Activated CD4-positive, CD25-positive, alpha-beta regulatory T cell (primary cell): ENCODE measurements at places on chromosomes 11 and 22.

DNA sequence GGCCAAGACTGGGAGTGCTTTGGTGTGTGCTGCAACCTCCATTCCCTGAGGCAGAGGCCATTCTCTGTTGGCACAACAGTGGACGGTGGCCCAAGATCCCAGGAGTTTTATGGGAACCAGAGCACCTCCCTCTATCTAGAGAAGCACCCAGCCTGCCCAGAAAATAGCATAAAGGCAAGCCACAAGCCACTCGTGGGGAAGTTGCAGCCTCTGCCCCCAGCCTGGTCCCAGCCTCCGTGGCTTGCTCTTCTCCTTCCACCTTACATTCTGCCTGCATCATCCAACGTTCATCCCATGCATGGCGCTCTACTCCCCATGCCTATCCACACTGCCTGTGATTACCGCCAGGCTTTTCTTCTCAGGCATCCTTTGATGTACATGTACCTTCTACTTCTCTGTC, 15.8 kb downstream of the IL17RA start:
- DNase-seq, result no peak

- DNase-seq, result no peak
These were observed 16.8 kb downstream of the DGCR2 start for GRCh38 chr22:19105456-19105855.

DNA sequence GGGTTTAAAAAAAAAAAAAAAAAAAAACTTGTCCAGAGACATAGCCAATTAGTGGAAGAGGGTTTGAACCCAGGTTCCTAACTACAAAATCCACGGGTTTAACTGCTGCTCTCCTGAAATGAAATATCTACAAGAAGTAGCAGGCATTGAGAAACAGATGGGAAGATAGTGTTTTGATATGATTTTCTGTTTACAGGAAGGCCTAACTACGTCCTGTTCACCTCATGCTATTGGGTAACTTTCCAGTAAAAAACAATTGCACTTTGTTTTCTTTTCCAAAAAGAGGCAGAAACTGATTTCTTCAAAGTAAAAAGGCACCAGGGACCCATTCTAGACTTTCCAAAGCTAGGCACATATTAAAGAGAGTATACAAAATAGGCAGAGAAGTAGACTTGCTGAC, 5.9 kb upstream of the C11orf91 start:
- no peak for DNase-seq

DNA sequence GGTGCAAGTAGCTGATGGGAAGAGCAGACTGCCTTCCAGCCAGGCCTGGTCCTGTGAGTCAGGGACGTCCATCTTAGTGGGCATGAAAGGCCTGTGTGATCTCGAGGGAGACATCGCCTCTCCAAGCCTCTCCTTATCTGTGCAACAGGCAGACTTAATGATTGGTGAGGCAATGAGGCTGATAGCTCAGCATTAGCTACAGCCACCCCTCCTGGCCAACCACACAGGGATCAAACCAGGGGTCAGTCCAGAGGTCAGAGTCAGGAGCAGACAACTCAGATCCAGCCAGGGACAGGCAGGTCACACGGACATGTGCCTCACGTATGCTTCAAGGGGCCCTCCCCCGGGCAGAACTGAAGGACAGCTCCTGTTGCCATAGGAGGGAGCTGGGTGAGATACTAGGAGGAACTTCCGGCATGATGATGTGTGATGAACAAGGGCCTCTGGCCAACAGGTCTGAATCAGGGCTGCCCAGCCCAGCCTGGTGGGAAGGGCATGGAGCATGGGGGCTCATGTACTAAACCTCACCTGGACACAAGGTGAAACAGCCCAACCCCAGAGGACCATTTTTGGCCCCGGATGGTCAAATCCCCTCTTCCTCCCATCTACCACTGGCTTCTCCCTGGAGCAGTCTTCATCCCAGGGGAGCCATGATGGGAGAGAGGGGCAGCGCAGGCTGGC, 2.8 kb upstream of the APOC3 start:
- no peak for DNase-seq

DNA sequence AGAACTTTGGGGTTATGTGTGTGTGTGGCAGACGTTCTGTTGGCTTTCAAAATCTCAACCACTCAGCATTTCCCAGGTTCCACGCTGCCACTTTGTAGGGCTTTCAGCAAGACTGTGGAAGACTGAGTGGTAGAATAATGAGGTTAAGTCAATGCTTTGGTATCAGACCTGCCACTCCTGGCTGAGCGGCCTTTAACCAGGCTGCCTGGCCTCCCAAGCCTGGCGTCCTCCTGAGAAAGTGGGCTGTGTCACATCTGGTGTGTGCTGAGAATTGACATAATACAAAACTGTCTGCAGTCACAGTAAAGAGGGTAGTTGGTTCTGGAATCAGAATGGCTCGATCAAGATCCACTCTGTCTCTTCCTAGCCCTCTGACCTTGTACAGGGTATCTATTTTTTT, 126.5 kb downstream of the DBX1 start:
- no peak for DNase-seq
